Ascending aorta (tissue), 2 donors: ENCODE measurements at places on chromosomes 12 and 14.

DNA sequence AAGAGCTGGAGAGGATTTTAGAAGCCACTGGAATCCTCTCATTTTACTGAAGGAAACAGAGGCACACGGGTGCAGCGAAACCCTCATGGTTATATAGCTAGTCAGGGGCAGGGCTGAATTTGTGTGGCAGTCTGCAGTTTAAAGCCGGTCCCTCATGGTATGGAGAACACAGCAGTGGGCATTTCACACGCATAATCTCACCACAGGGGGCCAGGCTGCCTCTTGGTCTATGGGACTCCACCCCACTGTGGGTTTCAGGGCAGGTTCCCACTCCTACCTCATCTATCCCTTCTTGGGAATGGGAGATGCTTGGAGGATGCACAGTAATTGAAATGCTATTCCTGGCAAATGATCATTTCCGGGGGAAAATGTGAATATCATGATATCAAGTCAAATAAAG is 400.6 kb downstream of the RGS6 start:
- no peak for DNase-seq
- no peak overlapping the region for H3K27ac ChIP-seq
- no peaks in the 10 kb centered on the region for H3K4me1 ChIP-seq

- DNase-seq: no peak
- H3K4me1 ChIP-seq: peaks cover 6% of the 10 kb centered on the region
- peak overlapping the region; percentile 82 for H3K27ac ChIP-seq
- no peaks in the 10 kb centered on the region for H3K27me3 ChIP-seq
- H3K4me3 ChIP-seq: no peak overlapping the region
- H3K36me3 ChIP-seq: peaks cover 30% of the 10 kb centered on the region
These were observed 16.2 kb downstream of the ABHD4 start for GRCh38 chr14:22614240-22614799.

- H3K27me3 ChIP-seq: no peaks in the 10 kb centered on the region
- no peaks in the 10 kb centered on the region for H3K36me3 ChIP-seq
- H3K4me3 ChIP-seq: no peak overlapping the region
These were observed 94.1 kb downstream of the SLC8A3 start for GRCh38 chr14:70094631-70095030.

- no peaks in the 10 kb centered on the region for H3K4me1 ChIP-seq
- H3K4me3 ChIP-seq: no peak overlapping the region
- H3K36me3 ChIP-seq: no peaks in the 10 kb centered on the region
- DNase-seq: no peak
- no peak overlapping the region for H3K27ac ChIP-seq
These were observed 906.4 kb upstream of the TMEM132C start for GRCh38 chr12:127360580-127360979.

GRCh38 chr12:49541911-49542505 is 3.2 kb downstream of the KCNH3 start:
- peak; percentile 52 for DNase-seq
- no peak overlapping the region for H3K4me3 ChIP-seq
- peaks cover 5% of the 10 kb centered on the region for H3K27me3 ChIP-seq
- H3K36me3 ChIP-seq: no peaks in the 10 kb centered on the region
- H3K4me1 ChIP-seq: no peaks in the 10 kb centered on the region

DNA sequence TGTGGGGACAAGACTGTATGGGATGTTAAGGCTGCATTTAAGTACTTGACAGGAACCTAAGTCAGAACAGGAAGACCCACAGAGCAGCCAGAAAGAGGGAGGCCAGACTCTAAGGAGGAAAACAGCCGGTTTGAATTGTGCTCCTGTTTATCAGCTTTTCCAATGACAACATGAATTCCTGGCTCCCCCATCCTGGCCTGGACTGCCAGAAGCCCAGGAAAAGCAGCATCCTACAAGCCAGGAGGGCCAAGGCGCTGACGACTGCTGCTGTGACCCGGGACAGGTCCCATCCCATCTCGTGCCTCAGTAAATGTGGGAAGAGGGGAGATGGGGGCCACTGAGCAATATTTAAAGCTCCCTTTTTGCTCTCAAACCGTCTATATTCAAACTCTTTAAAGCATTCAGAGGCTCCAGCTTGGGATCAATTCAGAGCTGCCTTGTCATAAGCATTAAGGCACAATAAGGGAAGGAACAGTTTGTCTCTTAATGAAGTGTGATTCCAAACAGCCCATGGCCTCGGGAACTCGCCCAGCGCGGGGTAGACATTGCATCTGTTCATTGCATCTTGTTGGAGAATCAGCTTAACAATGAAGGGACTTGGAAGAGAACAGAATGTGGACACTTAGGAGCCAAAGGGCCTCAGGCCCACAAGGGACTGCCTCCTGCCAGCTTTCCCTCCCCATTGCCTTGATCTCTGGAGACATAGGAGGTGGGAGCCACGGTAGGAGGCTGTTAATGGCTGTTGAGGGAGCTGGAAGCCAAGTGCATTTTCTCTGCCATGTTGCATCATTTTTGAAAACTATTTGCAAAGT is 49.6 kb downstream of the CMKLR1 start:
- peaks cover 48% of the 10 kb centered on the region for H3K36me3 ChIP-seq
- H3K27ac ChIP-seq: peak overlapping the region; percentile 37
- no peaks in the 10 kb centered on the region for H3K27me3 ChIP-seq
- no peak for DNase-seq
- H3K4me1 ChIP-seq: no peaks in the 10 kb centered on the region
- no peak overlapping the region for H3K4me3 ChIP-seq

DNA sequence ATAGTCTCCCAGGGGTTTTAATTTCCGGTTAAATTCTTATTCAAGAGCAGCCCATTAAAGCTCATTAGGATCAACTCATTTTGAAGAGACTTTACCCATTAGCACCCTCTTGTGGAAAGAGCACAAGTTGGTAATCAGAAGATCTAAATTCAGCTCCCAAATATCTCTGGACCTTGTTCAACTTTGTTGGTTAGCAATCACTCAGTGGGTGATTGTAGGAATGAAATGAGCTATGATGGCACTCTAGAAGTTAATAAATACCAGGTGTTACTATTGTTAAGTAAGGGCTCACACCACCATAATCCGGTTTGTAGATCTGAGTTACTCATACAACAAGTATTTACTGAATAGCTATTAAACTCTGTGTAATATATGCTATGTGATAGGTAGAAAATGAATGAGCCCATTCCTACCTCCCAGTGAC is 42.9 kb downstream of the TRIP11 start:
- peaks cover 21% of the 10 kb centered on the region for H3K36me3 ChIP-seq
- DNase-seq: no peak
- H3K4me1 ChIP-seq: no peaks in the 10 kb centered on the region
- peak overlapping the region; percentile 63 for H3K27ac ChIP-seq
- no peak overlapping the region for H3K4me3 ChIP-seq

GRCh38 chr12:41120211-41120610 is 67.9 kb upstream of the PDZRN4 start:
- H3K27ac ChIP-seq: no peak overlapping the region
- H3K36me3 ChIP-seq: no peaks in the 10 kb centered on the region
- DNase-seq: no peak
- no peaks in the 10 kb centered on the region for H3K27me3 ChIP-seq
- no peak overlapping the region for H3K4me3 ChIP-seq
